ENCODE measurements at places on chromosomes 4 and X.

DNA sequence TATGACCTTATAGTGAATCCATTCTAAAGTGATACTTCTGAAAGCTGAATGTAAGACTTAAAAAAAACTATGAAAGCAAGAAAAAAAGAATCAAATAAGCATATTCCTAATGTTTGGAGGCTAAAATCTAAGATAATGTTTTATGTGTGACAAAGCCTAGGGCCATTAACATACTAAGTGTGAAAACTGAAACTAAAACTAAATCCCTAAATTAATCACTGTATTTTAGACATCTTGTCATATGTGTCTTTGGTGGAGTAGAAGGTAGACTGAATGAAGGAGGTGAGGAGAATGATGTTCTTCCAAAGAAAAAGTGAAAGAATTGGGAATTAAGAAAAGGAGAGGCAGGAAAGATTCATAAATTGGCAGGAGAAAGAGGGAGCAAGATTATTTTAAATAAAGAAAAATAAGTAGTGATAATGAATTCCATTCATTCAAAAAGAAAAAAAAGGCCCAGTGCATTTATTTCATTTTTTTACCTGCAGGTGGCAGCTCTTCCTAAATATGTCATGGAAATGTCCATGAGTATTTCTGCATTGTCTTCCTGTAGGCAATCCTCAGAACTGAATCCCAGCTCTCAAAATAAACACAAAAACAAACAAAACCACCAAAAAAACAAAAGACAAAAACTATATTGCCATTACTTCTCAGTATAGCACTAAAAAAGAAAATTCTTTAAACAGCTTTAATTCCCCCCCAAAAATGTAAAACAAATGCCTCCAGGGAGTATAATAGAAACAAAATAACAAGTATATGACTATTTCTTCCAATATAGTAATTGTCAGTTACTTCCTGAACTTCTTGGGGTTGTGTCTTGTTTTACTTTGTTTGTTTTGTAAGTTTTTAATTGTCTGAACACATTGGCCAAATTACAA lies 17.0 kb upstream of the AP1AR start:
- no peak for DNase-seq

- no peak for DNase-seq
These were observed 32.1 kb upstream of the RAPGEF2 start for GRCh38 chr4:159070742-159071141.

- no peak for DNase-seq
These were observed 118.2 kb downstream of the EPHA5 start for GRCh38 chr4:65552057-65552456.

DNA sequence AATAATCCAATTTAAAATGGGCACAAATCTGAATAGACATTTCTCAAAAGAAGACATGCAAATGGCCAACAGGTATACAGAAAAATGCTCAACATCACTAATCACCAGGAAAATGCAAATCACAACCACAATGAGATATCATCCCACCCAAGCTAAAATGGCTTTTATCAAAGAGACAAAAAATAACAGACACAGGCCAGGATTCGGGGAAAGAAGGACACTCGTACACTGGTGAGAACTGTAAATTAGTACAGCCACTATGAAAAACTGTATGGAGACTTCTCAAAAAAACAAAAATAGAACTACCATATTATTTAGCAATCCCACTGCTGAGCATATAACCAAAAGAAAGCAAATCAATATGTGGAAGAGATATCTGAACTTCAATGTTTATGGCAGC lies 8.5 kb downstream of the SPP1 start:
- no peak for DNase-seq

DNA sequence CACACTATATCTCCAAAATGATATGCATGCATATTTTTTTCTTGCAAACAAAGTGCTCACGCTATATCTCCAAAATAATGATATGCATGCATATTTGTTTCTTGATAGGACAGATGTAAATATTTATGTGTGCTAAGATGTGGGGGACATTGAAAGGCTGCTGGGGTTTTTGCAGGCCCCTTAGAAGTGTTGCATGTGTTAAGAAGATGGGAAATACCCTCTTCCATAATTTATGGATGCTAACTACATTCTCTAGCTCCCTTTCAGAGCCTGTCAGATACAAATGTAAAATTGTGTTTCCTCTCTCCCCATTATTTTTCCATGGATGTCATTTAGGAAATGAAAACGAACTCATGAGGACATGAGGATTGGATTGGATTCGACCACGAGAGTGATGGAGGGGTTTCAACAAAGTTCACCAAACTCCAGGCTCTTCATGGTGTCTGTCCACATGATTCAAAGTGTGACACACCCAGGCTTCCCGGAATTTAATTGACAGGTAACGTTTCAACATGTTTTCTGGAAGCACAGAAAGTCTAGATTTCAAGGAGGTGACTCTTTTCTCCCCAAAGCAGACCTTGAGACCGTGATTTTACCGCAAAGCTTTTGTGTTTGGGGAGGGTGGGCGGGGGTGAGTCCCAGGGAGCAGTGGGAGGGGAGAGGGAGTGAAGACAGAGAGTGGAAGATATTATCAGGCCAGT lies 94.4 kb upstream of the CD99 start:
- DNase-seq = no peak

DNA sequence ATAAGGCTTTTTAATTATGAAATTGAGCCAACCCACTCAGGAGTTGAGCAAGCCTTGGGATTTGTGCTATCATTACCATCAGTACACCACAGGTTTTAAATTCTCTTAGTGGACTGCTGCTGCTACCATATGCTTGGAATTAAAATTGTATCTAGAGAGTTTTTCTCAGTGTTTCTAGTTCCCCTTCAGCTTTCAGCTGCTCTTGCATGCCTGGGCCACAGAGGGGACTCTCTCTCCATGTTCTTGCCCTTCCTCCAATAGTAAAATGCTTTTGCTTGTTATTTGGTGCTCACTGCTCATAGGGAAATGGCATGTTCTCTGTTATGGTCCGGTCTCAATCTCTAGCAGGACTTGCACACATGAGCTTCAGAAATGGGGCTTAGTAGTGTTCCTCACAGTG lies 101.9 kb downstream of the IGSF1 start:
- no peak for DNase-seq

DNA sequence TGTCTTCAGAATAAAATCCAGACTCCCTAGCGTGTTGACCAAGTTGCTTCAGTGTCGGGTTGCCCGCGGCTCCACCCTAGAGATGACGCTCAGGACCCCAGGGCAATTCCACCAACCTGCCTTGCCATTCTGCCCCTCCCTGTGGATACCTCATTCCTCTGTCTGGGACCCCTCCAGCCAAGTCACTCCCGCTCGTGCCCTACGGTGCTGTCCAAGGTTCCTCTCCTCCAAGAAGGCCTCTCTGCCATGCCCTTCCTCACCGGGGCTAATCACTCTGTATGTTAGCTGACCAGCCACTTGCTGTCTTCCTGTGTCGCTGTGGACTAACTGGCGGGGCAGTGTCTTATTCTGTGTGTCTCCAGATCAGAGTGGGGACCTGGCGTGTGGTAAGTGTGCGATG lies 46.6 kb downstream of the TENM3 start:
- no peak for DNase-seq

DNA sequence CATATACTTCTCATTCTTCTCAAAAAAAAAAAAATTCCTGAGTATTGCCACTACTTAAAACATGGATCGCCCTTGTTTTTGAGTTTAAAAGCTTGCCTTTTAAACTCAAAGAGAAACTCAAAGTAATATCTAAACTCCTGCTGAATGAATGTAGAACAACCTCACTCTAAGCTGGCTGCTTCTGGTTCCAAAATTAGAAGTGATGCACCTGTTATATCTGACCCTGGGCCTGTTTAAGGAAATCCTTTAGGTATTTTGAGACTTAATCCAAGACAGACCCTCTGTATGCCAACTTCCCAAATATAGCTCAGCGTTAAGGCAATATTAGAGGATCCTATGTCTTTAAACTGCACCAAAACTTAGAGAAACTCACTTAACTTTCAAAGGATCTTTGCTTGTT lies 1.8 kb upstream of the OTUD4 start:
- no peak for DNase-seq

- DNase-seq = no peak
These were observed 1597.8 kb upstream of the PCDH10 start for GRCh38 chr4:131551306-131551705.

Data from stimulated activated CD8-positive, alpha-beta memory T cell treated with anti-CD3 and anti-CD28 coated beads, Interleukin-7, amount 100 ng/mL, for 48 hours (primary cell).